NAMALWA (cell line): ENCODE measurements at places on chromosomes 12 and 14.

DNA sequence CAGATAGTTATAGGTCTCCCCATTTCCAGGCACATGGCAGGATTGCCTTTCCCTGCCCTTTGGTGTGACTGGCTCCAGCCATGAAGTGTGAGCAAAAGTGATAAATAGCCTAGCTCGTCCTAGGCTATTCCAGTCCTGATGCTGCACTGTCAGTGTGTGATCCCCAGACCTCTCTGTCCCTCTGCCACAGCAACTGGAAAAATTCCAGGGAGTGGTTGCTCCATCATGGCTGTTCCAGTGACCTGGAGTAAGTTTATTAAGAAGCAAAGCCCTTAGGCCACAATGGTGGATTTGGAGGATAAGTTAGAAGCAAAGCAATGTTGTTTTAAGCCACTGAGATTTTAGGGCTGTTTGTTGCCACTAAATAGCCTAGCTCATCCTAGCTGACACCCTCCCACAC, 9.8 kb upstream of the KRT83 start:
- DNase-seq = no peak

GRCh38 chr14:101721111-101721510, 40.4 kb upstream of the PPP2R5C start:
- no peak for DNase-seq

DNA sequence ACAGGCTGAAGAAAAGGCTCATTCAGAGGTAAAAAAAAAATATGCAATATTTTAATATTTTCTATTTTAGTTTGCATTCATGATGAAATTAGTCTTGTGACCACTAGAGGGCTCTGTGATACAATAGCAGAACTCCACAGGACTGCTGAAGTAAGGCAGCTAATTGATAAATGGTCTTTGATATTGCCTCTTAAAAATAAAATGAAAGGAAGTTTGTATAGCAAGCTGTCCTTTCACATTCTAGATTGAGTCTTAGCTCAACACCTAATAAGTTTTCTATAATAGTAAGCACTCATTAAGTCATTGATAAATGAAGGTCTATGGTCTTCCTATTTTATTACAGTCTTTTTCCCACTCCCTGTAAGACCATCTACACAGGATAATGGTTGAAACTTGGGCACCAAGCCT, 315.7 kb downstream of the NAV3 start:
- DNase-seq = peak; percentile 54

GRCh38 chr12:48866052-48866711, 512 bp upstream of the RND1 start:
- DNase-seq = no peak

DNA sequence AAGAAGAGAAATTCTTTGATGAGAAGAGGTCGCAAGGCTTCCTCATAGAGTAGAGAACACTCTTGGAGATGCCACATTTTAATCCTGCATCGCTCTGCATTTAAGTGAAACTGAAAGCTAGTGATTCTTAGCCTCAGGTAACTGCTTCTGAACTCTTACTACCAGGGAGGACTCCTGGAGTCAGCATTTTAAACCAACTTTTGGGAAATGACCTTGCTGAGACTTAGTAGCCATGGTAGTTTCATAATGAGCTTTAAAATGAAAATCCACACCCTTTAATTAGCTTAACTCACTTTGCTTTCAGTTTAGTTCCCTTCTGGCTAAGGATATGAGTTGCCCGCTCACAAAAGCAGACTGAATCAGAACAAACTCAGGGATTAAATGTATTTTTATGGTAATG, 80.3 kb downstream of the SYNE2 start:
- DNase-seq = no peak

DNA sequence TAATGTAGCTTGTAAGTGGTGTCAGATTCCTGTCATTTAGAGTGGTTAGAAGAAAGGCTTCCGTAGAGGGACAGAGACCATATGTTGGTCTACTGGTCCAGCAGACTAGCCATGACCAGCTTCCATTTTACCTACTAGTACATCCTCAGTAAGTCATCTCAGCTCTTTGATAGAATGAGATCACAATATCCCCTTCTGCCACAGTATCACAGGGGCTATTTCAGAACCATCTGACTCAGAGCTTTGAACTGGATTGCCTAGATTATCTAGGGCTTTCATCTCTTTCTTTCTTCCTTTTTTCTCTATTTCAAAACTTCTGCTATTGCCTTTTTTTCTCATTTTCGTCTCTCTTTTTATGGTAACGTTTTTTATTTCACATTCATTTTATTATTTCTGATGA, 4.7 kb downstream of the ZDHHC17 start:
- no peak for DNase-seq

DNA sequence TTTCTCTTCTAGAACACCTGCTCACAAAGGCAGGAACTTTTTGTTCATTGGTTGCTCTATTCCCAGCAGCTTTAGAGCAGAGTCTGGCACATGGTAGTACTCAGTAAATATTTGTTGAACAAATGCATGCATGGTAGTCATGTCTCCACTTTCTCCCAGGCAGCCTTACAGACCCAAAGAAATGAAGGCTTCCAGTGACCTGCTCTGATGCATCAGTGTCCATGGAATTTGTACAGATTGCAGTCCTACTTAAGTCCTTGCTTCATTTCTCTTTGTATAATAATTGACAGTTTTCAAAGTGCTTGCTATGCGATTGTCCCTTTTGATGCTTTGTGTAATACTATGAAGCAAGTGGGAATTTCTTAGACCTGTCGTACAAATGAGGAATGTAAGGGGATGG, 119.6 kb downstream of the DERA start:
- no peak for DNase-seq
